ENCODE measurements at places on chromosomes 2 and 18.

DNA sequence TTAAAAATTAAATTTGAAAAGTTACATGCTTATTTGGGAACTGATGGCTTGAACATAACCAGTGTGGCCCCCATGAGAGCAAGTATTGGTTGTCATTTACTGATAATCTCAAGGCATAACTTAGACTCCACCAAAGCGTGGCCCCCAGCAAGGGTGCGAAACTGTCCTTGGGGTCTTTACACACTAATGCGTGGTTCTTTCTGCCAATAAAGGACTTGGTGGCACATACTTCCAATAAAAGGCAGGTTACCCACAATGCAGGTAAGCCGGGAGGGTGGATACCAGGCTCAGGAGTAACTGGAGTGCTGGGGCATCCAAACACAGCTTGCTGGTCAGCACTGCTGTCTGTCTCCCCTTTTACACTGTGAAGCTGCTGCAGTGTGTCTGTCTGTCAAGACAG is 278.2 kb upstream of the NCKAP5 start:
- H3K4me1 ChIP-seq, result no peaks in the 10 kb centered on the region
- no peak overlapping the region for H3K4me3 ChIP-seq
- H3K27me3 ChIP-seq, result no peaks in the 10 kb centered on the region
- no peak for DNase-seq
- H3K27ac ChIP-seq, result no peak overlapping the region

GRCh38 chr2:12828980-12829379 is 112.2 kb downstream of the TRIB2 start:
- DNase-seq, result no peak
- H3K36me3 ChIP-seq, result no peaks in the 10 kb centered on the region
- H3K27me3 ChIP-seq, result no peaks in the 10 kb centered on the region
- H3K27ac ChIP-seq, result no peak overlapping the region
- no peak overlapping the region for H3K4me3 ChIP-seq

DNA sequence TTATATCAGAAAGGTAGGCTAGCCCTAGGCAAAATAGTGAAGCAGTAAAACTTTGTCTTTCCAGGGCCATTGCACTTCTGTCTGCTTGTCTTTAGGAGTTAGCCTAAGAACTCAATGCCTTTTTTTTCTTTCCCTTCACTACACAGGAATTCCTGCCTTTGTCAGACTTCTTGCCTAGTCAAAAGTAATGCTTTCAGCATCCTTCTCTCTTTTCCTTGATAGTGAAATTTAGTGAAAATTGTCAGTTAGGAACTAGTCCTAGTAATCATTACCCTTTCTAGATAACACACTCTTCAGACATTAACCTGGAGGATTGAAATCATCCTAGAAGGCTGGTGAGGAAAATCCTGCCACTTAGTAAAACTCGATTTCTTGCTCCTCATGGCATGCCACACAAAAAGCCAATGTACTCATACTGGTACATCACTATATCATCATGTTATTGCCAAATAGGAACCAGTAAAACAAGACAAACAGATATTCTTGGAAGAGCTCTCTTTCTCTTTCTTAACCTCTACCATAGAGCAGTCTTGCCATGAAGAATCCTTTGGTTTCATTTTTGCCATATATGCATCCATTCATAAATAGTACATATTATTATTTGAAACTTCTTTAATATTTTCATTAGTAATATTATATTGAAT is 320.5 kb downstream of the CTNNA2 start:
- H3K4me1 ChIP-seq, result no peaks in the 10 kb centered on the region
- H3K27ac ChIP-seq, result no peak overlapping the region
- no peaks in the 10 kb centered on the region for H3K36me3 ChIP-seq
- H3K4me3 ChIP-seq, result no peak overlapping the region

DNA sequence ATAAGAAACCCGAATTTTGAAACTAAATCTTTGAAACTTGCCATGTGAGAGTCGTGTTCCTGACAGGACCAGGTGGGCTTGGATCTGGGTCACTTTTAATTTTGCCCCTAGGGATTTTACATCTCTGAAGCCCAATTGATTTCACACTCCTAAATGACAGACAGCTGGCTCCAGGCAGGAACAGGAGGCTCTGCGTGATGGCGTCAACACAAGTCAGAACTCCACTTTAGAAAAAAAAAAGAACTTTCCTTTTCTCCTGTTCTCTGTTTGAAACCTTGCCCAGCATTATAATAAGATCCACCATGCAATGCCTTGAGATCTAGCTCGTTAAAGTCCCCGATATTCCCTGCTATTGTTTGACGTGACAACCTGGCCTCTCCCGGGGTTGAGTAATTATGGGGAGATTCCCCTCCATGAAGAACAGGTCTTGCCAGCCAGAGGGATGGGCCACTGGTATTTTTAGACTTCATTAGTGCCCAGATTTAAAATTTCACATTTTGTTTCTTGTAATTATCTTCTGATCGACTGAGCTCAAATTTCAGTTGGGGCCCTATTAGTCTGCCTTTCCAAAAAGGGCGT is 260.3 kb downstream of the KLHL29 start:
- no peaks in the 10 kb centered on the region for H3K4me1 ChIP-seq
- no peaks in the 10 kb centered on the region for H3K27me3 ChIP-seq
- no peaks in the 10 kb centered on the region for H3K36me3 ChIP-seq
- no peak for DNase-seq

- no peak for DNase-seq
- H3K4me3 ChIP-seq, result no peak within 1 kb of the TSS
- H3K36me3 ChIP-seq, result no peaks in the 10 kb centered on the region
- no peak within 1 kb of the TSS for H3K27ac ChIP-seq
- H3K4me1 ChIP-seq, result no peaks in the 10 kb centered on the region
- no peaks in the 10 kb centered on the region for H3K27me3 ChIP-seq
Measured at GRCh38 chr2:127645395-127646291, at the start of gene GPR17. Gene GPR17, plus strand, starts transcription at chr2:127646153. Its CDS starts 4,583 bp downstream, at chr2:127650736.

GRCh38 chr2:169107645-169108044 is 38.3 kb downstream of the DHRS9 start:
- H3K27ac ChIP-seq, result no peak overlapping the region
- 0 out of 2 replicates have a peak, but pooled peaks cover 4% of the 10 kb centered on the region for H3K4me1 ChIP-seq

DNA sequence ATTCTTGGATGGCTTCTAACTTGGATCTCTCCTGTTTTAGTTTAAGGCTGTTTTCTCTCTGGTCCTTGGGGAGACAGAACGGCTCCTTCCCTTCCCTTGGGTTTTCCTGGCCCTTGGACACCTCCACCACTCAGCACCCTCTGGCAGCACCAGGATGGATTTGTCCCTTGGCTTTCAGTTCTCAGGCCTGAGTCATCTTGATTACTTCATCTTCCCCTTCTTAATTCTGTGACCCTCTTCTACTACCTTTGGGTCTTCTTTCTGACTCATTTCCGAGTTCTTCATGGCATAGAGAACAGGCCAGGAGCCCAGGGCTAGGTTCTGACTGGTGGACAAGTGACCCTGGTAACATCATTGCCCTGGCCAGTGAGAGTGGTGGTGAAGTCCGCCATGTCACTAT is 14.9 kb downstream of the IGFBP2 start:
- no peak for DNase-seq
- no peak overlapping the region for H3K4me3 ChIP-seq
- H3K4me1 ChIP-seq, result no peaks in the 10 kb centered on the region
- H3K27ac ChIP-seq, result no peak overlapping the region
- H3K27me3 ChIP-seq, result no peaks in the 10 kb centered on the region
- no peaks in the 10 kb centered on the region for H3K36me3 ChIP-seq

GRCh38 chr2:101766871-101767739 is 69.6 kb downstream of the MAP4K4 start:
- DNase-seq, result no peak
- no peaks in the 10 kb centered on the region for H3K4me1 ChIP-seq
- no peak overlapping the region for H3K4me3 ChIP-seq
- H3K36me3 ChIP-seq, result no peaks in the 10 kb centered on the region
- H3K27ac ChIP-seq, result no peak overlapping the region
- H3K27me3 ChIP-seq, result no peaks in the 10 kb centered on the region

DNA sequence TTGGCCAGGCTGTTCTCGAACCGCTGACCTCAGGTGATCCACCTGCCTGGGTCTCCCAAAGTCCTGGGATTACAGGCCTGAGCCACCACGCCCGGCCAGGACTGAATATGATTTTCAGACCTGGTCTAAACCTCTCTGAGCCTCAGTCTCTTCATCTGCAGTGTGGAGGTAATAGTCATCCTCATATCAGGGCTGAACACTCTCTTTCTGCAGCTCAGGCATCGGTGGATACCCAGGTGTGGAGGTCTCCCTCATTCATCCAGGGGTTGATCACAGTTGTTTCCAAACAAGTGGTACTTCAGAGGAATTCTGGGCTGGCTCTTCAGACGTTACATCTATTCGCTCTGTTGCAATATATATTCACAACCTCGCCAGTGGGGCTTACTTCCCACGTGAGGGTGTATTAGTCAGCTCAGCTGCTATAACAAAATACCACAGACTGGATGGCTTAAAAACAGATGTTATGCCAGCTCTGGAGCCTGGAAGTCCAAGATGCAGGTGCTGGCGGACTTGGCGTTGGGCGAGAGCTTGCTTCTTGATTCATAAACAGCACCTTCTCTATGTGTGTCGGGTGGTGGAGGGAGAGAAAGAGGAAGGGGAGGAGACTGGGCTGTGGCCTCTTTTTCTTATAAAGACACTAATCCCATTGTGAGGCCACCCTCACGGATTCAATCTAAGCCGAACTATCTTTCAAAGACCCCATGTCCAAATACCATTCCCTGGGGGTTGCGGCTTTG is 2.9 kb upstream of the MBP start:
- H3K36me3 ChIP-seq, result no peaks in the 10 kb centered on the region
- peaks cover 13% of the 10 kb centered on the region for H3K4me1 ChIP-seq
- no peak overlapping the region for H3K27ac ChIP-seq
- no peaks in the 10 kb centered on the region for H3K27me3 ChIP-seq

DNA sequence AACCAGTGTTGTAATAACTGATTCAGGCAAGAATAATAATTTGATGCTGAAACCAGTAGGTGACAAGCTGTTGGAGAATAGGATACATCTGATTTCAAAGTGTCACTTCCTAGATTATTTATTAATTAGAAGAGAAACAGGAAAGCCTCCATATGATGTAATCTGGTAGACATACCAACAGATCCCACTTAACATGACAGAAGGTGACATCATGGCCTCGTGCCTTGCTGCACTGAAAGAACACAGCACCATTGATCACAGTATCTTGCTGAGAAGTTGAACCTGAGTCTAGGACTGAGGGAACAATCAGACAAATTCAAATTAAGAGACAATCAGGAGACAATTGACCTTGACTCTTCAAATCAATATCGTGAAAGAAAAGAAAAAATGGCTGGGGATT is 131.6 kb upstream of the DLGAP1 start:
- H3K36me3 ChIP-seq, result no peaks in the 10 kb centered on the region
- H3K4me3 ChIP-seq, result no peak overlapping the region
- no peak for DNase-seq
- H3K4me1 ChIP-seq, result no peaks in the 10 kb centered on the region
- no peaks in the 10 kb centered on the region for H3K27me3 ChIP-seq

DNA sequence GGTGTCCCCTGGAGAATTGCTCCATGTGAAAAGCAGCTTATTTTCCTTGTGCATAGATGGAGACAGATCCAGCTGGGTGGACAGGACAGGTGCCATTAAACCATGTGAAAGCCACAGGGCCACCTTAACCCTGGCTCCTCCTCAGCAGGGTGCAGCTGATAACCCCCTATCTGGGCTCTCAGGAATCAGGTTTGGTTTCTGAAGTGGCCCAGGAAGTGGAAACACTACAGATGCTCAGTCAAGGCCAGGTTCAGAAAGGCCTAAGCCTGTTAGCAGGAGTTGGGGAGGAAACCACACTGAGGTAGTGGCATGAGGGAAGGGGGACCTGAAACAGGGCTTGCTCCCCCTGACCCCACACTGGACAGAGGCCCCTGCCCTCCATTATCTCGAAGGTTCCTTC is 217.0 kb downstream of the SPP2 start:
- H3K27ac ChIP-seq, result no peak overlapping the region
- no peaks in the 10 kb centered on the region for H3K36me3 ChIP-seq
- H3K27me3 ChIP-seq, result no peaks in the 10 kb centered on the region
- H3K4me1 ChIP-seq, result no peaks in the 10 kb centered on the region
- DNase-seq, result no peak

DNA sequence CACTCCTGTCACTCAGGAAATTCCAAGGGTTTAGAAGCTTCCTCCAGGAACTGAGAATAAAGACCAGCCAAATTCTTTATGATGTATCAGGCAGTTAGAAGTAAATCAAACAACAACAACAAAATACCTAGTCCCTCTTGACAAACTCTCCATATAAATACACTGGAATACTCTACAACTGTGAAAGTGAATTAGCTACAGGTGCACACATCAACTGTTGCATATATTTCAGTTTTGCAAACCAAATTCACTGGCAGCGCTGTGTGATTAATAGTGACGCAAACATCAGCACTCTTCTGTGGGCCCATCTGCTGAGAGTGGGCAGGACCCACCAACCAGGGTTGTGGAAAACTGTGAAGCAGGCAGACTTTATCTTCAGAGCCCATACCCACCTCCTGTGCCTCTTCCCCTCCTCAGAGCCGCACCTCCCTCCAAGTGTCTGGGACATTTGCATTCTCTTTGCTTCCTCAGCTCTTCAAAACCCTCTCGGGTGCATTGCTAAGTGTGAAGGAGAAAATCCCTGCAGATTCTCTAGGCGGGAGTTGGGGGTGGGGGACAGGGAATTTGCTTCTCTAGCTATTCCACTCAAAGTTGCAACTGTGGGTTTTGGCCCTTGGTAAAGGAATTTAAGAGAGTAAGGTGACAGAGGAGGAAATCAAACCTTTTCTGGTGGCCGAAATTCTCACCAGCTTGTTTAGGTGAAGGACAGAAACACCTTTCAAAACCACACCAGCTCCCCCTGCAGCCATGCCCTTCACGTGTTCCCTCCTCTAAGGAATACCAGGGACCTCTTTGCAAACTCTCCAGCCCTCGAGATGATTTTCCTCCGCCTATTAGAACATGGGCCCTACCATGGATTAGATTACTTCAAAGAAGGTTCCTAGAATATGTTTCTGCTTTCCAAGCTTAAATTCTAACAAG is 119.3 kb downstream of the MRO start:
- no peak overlapping the region for H3K4me3 ChIP-seq
- DNase-seq, result no peak
- H3K4me1 ChIP-seq, result peaks cover 7% of the 10 kb centered on the region
- no peaks in the 10 kb centered on the region for H3K27me3 ChIP-seq
- H3K36me3 ChIP-seq, result no peaks in the 10 kb centered on the region

DNA sequence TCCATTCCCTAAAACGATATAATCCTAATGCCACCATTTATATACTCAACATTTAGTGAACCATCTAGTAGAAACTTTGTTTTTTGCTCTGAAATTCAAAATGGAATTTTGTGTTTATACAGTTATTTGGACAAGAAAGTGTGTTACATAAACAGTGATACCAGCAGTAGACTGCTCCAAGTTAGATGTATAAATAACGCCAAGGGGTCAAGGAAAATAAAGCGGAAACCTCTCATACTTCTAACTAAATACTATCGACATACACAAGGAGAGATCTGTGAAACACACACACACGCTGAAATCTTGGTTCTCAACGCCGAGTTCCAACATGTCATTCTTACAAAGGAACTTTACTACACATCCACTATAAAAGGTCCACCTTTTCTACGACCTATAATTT is 1.2 kb downstream of the TXNL1 start:
- DNase-seq, result no peak
- peak overlapping the region; percentile 90 for H3K27ac ChIP-seq
- H3K4me3 ChIP-seq, result peak overlapping the region; percentile 87
- no peaks in the 10 kb centered on the region for H3K27me3 ChIP-seq

- H3K36me3 ChIP-seq, result no peaks in the 10 kb centered on the region
- H3K4me1 ChIP-seq, result no peaks in the 10 kb centered on the region
- no peak overlapping the region for H3K4me3 ChIP-seq
- no peak for DNase-seq
- no peaks in the 10 kb centered on the region for H3K27me3 ChIP-seq
- no peak overlapping the region for H3K27ac ChIP-seq
Measured at GRCh38 chr2:229642371-229642770, 72.0 kb downstream of the DNER start.

GRCh38 chr2:68391099-68391498 is 26.0 kb downstream of the PLEK start:
- H3K4me3 ChIP-seq, result peak overlapping the region; percentile 62
- peaks cover 37% of the 10 kb centered on the region for H3K4me1 ChIP-seq
- no peak for DNase-seq
- peak overlapping the region; percentile 90 for H3K27ac ChIP-seq
